ENCODE measurements at places on chromosomes 16 and 17.
A peak's percentile ranks its signal among the peaks of the same experiment; 100 is the strongest.

GRCh38 chr16:22325598-22326368 is 28.6 kb downstream of the POLR3E start:
- DNase-seq = no peak

DNA sequence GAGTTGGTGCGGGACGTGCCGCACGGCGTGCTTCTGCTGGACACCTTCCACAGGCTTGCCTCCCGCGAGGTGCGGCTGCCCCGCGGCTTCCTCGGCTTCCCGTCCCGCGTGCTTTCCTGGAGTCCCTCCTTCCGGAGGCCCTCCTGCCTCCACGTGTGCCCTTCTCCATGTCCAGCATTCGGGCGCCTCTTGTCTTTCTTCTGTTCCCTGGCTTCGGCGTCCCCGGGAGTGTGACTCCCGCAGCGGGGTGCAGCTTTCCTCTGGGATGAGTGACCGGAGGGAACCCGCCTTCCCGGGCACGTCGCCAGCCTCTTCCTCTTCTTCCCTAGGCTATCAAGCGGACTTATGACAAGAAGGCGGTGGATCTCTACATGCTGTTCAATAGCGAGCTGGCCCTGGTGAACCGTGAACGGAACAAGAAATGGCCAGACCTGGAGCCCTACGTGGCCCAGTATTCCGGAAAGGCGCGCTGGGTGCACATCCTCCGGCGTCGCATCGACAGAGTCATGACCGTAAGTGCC is 23.0 kb downstream of the DNAH2 start:
- no peak for DNase-seq

DNA sequence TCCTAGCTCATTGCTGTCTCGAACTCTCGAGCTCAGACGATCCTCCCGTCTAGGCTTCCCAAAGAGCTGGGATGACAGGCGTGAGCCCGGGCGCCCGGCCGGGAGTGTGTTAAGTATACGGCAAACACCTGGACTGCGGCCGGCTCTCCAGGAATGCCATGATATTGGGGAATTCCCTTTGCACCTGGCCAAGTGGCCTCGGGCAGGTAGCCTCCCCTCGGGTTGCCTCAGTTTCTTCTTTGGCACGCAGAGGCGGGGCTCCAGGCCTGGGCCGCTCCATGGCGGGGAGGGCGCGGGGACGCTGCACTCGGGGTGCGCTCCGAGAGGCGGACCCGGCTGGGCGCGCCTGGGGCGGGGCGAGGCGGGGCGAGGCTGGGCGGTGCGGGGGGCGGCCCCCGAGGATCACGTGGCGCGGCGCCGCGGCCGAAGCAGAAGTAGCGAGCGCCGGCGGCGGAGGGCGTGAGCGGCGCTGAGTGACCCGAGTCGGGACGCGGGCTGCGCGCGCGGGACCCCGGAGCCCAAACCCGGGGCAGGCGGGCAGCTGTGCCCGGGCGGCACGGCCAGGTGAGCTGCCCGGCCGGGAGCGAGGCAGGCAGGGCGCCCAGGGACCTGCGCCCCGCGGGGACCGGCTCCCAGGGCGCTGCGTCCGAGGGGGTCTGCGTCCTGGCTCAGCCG is at the start of gene PLCG2:
Gene PLCG2, plus strand, starts transcription at position 431 of the 675 bp plus-strand sequence. CDS start 6,699 bp downstream, outside the sequence.
- peak; percentile 84 for DNase-seq

GRCh38 chr17:8488901-8489300 is 53.2 kb downstream of the NDEL1 start:
- DNase-seq = peak; percentile 61

DNA sequence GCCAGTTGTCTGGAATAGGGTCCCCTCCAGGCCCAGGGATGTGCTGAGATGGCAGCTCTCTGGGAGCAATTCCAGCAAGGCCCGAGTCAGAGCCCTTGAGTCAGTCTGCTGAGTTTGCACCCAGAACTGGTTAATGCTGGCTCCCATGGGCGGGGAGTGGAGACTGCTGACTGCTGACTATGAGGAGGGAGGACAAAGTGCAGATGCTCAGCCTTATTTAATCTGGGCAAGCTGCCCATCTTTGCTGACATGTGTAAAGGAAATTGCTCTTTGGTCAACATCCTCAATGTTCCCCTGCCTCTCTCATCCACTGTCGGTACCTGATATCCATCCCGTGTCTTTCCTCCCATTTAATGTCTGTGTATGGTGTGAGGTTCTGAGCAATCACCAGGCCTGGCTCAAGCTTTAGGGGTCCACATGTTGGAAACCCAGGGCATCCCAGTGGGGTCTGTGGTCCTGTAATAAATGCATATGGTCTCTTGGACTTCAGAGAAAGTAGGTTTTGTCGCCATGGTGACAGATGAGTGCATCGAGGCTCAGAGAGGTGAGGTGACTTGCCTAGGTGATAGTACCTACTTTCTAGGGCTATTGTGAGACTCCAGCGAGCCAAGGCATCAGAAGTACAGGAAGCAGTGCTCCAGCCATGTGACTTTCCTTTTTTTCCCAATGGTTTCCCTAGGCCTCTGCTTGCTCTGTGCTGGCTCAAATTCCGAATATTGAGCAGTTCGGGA is 20.0 kb upstream of the RNF135 start:
- peak; percentile 32 for DNase-seq

DNA sequence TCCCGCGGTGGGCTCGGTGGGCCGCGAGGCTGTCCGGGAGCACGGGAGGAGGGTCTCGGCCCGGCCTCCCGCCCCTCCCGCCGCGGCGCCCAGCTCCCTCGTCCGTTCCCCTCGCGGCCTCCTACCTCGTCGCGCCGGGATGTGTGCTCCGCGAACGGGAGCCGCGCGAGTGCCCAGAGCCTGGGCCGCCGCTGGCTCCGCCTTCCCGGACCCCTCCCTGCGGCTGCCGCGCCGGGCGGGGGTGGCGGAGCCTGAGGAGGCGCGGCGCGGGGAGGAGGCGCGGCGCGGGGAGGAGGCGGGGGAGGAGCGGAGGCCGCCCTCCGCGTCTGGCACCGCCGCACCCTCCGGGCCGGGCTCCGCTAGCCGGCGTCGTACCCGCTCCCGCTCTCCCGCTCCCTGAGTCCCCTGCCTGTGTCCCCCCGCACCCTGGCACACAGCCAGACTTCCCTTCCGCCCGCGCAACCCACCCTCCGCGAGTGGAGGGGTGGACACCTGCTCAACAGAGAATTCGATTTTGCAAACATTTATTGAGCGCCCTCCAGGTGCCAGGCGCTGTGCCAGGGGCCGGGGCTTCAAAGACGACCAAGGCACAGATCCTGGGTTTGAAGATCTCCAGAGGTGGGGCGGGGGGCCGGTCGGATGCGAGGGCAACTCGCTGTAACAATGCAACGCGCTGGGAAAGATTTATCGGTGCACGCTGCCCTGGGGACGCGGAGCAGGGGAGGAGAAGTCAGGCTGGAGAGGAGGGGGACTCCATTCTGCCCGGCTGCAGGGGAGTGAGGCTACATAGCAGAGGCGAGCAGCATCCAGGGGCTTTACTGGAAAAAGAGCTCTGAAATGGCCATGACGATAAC is at the start of gene MPP3:
Gene MPP3, minus strand, starts transcription at position 171 of the 854 bp plus-strand sequence. CDS start 1,240 bp downstream, outside the sequence.
- peak; percentile 92 for DNase-seq

DNA sequence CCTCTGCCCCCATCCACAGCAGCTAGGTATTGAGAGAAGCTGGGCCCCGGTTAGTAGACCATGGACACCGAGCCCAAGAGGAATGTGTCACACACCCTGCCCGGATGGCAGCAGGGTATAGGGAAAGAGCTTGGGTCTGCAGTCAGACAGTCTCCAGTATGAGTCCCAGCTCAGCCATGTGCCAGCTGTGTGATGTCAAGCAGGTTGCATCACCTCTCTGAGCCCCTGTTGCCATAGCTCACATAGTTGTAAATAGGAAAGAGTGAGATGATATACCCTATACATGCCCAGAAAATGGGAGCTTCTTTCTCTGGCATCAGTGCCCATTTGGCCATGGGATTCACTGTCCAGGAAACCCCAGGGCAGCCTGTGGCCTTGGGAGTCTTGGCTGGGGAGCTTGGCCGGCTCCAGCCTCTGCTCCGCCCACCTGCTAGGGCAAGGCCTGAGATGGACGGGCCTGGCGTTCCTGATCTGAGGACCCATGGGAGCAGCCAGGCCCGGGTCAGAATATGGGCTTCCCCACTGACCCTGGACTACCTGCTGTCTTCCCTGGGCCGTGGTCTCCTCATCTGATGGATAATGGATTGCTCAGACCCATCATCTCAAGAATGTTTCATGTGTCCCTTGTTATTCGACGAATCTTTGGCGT is 13.2 kb downstream of the CD300LG start:
- DNase-seq = no peak

DNA sequence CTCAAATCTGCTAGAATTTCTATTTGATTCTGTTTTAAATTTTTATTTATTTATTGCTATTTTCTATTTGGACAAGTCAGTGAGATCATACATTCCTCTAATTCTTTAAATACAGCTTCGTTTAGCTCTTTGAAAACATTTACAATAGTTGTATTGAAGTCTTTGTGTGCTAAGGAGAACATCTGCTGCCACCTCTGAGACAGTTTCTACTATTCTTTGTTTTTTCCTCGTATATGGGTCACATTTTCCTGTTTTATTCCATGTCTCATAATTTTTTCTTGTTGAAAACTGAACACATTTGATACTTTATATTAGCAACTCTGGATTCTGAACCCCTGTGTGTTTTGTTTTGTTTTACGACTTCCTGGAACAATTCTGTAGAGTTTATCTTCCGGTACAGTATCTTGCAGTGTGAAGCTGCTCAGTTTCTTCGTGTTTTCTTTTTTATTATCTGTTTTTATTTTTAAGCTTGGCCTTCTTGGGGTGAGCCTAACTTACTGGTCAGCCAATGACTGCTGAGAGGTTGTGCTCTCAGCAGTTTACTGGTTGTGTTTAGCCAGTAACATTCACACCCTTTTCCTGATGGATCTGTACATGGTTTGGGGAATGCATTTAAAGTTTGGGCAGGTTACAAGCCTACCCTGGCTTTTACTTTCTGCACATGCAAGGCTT is 99.0 kb downstream of the CA4 start:
- no peak for DNase-seq

GRCh38 chr16:79836144-79836543 is 235.6 kb upstream of the MAF start:
- no peak for DNase-seq

DNA sequence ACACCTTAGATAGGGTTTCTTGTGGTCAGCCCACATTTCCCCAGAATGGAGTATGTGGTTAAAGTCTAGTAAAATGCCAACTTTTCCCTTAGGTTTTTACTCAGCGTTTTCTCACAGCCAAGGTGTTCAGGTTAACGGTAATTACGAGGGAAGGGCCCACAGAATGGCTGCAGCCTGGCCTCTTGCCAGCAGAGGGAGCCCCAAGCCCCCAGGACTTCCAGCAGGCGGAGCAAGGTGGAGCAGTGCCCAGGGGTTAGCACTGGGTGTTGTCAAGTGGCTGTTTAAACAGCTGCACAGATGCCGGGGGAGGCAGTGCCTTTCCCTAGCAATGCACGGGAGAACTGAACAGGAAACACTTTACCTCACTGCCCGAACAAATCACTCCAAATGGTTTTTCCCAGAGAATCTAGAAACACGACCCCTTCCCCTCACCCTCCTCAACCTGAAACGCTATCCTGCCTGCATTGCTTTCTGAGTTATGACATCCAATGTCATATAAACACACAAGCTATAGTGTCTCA is 6.6 kb downstream of the PHB1 start:
- DNase-seq = peak; percentile 65

DNA sequence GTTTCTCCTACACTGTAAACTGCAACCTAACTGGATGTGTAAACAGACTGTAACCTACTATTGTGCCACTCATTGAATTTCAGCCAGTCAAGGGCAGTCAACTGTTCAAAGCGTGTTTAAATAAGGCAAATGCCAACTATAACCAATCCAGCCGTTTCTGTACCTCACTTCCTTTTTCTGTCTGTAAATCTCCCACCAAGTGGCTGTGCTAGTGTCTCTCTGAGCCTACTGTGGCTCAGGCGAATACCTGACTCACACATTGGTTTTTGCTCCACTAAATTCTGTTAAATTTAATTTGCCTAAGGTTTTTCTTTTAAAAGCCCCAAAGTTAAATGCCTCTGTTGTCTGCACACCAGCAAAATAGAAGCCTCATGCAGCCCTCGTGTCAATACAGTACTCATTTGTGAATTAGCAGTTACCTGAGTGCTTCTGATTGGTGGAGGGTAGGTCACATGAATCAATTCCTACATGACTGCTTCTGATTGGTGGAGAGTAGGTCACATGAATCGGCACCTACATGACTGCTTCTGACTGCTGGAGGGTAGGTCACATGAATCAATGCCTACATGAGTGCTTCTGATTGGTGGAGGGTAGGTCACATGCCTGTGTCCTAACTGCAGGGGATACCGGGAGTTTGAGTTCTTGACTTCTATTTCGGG is 31.1 kb upstream of the CCR7 start:
- no peak for DNase-seq

DNA sequence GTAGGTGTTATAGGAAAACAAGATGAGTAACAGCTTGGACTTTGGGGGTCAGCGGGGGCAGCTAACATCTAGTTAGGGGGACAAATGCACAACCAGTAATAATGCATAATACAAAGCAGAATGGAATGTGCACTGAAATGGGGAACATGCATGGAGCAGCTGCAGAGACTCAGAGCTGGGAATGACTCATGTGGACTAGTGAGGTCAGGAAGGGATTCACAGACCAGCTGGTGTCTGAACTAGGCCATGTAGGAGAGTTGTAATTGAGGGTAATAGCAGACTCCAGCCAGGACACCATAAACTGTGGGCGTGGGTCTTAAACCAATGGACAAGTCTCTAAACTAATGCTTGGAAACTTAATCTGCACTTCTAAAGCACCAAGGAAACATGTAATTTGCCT is 176.8 kb upstream of the ASIC2 start:
- no peak for DNase-seq

DNA sequence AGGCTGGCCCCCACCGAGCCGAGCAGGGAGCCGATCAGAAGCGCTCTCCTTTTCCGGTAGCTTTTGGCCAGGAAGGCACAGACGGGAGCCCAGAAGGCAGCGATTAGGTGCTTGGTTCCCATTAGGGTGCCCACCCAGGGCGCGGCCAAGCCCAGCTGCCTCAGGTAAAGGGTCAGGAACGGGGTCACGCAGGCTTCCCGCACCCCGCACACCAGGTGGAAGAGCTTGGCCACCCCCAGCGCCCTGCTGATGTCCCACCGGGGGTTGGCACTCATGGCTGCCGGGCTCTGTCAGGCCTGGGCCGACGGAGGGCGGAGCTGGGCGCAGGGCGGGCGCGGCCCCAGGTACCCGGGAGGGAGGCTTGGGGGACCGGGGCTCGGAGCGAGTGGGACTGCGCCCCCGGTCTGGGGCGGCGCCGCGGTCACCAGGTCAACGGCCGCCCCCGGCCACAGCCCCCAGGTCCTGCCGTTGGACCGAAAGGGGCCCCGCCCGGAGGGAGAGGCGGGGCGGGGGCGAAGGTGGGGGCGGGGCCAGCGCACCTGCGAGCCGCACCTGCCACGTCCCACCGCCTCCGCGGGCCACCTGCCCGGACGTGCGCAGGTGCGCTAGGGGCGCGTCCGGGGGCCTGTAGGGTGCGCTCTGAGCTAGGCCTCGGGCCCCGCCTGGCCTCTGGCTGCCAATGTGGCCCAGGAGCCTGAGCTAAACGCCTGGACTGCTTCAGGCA is at the start of gene MFSD6L:
Gene MFSD6L, minus strand, starts transcription at position 520 of the 724 bp plus-strand sequence. Its CDS starts 245 bp downstream, at position 275.
- no peak for DNase-seq

- no peak for DNase-seq
Observed at GRCh38 chr16:31464781-31465260, 5.5 kb downstream of the ARMC5 start.

All from H54 (cell line).